ENCODE measurements at places on chromosomes 2 and 18.

DNA sequence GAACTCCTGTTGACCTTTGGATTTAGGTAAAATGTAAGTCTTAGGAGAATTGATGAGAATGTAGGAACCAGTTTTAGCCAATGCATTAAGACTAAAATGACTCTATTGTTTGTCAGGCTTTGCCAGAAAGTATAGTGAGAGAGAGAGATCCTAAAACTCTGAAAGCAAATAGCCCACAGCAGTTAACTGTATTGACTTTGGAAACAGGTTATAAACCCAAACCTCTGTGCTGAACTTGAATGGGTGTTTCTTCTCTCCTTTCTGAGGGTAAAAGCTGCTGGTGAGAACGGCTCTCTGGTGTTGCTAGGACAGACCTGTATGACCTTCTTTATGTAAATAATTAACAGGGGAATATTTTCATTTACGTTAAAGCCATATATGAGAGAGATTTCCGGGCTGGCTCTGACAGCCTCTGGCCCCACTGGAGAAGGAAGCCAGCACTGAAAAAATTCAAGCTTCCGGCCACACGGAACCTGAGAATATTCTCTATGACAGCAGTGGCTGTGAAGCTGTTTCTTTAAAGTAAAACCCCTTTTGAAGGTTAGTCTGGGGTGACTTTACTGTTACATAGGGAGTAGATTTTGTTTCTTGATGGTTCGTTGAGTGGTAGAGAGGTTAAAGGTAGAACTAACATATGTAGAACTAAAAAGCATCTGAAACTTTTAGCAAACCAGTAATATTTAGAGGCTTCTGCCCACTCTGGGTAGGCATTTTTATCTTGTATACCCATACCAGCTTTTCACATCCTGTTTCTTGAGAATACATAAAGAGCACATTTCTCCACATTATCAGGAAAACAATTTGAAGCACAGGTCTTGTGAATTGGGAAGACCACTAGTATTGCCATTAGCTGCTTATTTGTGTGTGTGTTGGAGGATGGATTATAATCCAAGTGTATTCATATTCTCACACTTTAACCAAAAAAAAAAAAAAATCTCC, 123.8 kb downstream of the SPTBN1 start:
- no peak for DNase-seq

- DNase-seq, result no peak
These were observed 18.8 kb upstream of the SUCLG1 start for GRCh38 chr2:84477886-84478285.

GRCh38 chr2:32900246-32900973, 46.3 kb upstream of the LTBP1 start:
- DNase-seq, result no peak

DNA sequence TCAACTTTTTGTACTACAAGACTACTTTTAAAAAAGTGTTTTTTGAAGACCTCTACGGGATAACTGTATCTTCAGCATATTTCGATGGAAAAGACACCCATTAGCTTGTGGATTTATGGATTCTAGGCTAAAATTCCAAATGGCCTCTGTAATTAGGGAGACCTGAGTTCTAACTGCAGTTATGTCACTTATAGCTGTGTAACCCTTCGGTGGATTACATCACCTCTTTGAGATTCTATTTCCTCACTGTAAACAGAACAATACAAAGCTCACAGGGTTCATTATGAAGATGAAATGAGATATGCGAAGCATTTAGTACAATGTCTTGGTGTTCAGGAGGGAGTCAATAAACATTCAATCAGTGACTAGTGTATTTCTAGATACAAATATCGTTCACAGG, 24.2 kb downstream of the LMAN2L start:
- no peak for DNase-seq

DNA sequence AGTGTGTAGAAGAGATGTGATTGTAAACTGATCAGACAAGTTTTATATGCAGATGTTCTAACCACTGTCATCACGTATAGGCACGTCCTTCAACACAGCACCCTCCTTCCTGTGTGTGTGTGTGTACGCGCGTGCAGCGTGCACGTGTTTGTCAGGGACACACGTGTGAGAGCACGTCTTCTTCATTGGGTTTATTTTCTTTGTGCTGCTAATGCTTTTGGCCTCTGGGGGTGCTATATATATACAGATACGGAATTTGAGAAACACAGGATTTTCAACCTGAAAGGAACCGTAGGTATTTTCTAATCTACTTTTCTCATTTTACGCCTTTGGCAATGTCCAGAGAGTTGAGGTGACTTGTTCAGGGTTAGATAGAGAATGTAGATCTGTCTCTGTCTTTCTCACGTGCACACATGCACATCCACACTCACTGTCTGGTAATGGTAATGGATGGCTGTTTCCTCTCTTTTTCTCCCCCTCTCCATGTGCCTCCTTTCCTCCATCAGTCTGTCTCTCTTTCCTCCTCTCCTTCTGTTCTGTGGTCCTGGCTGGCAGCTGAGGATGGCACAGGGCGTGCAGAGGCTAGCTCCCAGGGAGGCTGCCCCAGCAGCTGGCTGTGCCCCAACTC, 13.4 kb upstream of the CELF4 start:
- DNase-seq, result peak; percentile 39

DNA sequence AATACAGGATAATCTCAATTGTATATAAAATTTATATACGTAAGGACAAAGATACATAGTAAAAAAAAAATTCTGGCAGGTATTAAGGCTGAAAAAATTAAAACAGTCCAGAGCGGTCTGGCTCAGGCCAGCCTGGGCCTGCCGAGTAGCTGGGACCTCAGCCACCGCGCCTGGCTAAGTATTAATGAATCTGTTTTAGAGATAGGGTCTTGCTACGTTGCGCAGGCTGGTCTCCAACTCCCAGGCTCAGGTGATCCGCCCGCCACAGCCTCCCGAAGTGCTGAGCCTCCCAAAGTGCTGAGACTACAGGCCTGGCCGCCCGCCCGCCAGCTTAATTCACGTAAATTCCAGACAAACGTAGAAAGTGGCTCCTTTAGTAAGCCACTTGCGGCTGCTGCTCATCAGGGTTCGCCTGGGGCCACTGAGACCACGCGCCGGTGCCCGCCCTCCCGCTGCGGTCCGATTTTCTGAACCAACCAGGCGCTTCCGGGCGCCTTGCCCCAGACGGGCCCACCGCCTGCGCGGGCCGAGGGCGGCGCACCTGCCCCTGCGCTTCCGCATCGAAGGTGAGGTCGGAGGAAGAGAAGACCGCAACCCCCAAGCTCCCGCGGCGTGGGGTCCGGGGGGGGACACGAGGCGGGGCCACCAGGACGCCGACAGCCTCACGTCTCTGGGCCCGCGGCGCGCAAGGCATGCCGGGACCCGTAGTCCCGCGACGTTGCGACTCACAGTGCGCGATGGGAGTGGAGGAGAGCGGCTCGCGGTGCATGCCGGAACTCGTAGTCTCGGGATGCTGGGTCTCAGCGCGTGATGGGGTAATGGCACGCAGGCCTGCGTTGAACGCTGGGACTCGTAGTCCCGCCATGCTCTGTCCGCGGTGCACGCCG, 695 bp upstream of the CTDP1 start:
- DNase-seq, result peak; percentile 88

DNA sequence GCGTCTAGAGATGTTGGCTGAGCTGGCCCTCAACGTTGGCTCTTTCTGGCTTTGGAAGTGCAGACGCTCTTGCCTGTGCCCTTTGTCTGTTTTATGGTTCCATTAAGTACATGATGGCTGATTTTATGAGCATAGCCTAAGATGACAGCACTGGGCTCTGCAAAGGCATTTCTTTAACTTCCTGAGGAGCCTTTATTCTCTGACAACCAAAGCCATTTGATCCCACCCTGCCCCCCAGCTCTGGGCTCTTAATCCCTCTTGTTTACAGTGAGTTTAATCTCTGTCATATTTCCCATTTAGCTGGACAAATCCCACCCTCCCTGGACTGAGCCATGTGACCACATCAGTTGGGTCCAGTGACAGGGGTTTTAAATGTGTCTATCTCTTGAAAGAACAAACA, 195.9 kb downstream of the ACKR3 start:
- no peak for DNase-seq

GRCh38 chr2:219440388-219441256, 6.0 kb downstream of the SPEG start:
- no peak for DNase-seq

GRCh38 chr2:105140240-105140568, 101.3 kb upstream of the GPR45 start:
- no peak for DNase-seq

DNA sequence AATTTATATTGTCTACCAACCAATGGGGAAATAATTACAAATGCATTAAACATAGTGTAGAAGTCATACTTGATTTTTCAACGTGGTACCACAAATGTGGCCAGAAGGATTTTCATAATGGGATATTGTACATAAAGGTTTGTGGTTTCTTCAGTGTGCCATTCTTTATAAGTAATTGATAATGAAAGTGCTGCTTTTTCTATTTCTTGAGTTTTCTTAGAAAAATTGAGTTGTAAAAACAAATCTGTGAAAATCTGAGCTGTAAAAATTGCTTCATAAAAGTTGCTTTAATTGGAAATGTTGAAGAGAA, 103.6 kb downstream of the KYNU start:
- no peak for DNase-seq

DNA sequence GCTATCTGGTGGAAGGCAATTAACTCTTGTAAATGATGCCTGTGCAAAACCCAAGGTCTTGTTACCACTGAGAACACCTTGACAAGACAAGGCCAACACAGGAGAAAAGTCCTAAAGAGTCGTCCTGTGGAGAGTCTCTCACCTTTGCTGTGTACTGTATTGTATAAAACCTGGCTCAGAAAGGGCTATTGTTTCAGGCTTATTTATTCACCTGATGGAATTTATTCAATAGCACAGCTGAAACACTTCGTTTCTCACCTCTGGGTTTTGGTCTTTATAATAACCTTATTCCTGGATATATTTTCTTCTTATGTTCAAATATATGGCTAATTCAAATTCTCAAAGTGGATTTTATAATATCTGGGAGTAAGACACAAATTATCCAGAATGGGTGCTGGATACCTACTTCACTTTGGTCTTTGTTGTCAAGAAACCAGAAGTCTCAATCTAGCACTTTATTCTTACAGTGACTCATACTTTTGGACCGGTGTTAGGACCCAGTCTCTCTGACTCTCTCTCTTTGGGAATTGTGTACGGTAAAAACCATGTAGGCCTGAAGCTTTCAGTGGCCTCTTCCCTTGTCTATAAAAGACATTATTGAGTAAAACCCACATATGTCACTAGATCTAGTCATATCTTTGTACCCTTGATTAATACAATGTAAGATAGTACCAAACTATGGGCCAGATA, 16.1 kb upstream of the STAT4 start:
- DNase-seq, result no peak

DNA sequence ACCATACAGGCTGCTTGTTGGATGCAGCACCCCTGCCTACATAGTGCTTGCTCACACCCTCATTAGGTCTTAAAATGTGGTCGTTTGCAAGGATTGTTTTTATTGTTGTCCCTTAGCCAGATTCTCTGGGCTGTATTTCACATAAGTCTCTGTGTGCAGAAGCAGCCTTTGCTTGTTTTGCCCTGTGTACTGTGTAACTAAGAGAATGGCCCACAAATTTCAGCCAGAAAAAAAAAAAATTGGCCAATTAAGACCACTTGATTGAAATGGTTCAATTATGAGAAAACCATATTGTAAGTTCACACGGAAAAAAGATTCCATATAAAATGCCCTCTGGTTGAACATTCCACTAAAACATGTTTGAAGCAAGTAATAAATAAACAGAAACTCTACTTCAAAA, 377.1 kb upstream of the SOX11 start:
- peak; percentile 83 for DNase-seq

DNA sequence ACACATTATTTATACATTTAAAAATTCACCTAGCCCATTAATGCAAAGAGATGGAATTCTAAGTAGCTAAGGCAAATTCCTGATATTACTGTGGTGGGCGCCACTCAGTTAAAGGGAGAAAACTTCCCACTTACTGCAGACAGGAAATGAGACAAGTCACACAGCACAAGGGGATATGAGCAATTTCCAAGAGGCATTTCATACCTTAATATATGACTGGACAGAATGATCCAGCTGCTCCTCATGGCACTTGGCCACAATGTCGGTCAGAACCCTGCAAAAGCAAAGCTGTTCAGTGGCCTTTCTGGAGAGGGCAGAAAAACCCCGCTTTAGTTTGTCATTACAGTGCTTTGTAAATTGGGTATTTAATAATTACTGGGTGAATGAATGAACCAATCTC, 121.4 kb upstream of the CCDC195 start:
- no peak for DNase-seq

DNA sequence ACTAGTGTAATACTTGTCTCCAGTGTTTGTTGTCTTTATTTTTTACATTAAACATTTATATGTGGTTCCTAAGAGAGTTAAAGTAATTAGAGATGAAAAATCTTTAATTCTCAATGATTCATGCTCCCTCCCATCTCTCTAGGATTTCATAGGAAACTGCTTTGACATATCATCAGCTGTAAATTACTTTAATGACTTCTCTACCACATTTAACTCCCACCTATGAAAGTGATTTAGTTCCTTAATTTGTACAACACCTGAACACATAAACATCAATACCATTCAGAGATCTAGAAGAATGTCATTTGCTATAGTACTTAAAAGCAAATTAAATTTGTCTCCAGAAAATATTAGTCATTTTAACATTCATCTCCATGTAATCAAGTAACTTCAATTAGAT, 524.2 kb upstream of the CHAC2 start:
- no peak for DNase-seq

- no peak for DNase-seq
These were observed 12.3 kb upstream of the AGXT start for GRCh38 chr2:240856151-240856980.

- DNase-seq, result no peak
These were observed 229.3 kb downstream of the TGIF1 start for GRCh38 chr18:3679241-3679640.

DNA sequence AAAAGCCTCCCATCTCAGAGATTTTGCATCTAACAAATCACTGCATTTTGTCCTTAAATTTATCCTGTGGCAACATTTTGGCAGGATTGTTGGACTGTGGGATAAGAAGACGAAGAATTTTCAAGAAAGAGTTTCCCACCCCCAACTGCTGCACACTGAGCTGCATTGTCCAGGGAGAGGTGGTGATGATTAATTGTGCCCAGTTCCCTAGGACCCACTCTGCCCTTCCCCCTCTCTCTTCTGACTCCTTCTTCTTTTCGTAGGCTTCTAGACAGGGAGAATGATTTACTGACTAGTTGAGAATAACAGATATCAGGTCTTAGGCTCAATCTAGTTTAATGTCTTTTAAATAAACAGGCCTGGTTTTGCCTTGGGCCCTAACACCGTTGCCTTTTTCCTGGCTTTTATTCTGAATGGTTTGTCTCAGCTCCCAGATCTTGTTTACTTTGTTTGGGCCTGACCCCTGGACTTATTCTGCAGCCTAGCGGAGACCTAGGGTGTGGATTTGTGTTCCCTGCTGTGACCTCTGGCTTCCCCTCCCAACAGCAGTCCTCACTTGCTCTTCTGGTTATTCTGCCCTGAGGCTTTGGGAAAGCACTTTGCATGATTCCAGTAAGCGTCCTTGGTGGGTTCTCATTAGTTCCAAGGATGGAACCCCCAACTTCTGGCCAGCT, 233.3 kb downstream of the INSIG2 start:
- no peak for DNase-seq

DNA sequence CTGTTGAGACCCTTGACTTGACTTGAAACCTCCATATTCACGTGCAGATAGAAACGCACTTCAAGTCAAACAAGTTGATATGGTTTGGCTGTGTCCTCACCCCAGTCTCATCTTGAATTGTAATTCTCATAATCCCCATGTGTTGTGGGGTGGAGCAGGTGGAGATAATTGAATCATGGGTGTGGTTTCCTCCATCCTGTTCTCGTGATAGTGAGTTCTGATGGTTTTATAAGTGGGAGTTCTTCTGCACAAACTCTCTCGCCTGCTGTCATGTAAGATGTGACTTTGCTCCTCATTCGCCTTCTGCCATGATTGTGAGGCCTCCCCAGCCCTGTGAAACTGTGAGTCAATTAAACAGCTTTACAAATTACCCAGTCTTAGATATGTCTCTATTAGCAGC, 21.4 kb downstream of the SLC3A1 start:
- no peak for DNase-seq

Data from NCI-H1694 (cell line).